Neural progenitor cell (in vitro differentiated cells): ENCODE measurements at places on chromosomes 11 and 22. TPM values are rescaled to one million over a fixed set of nuclear protein-coding genes. Genes with fewer than 3 reads are reported as not detected.

- H3K36me3 ChIP-seq = no peaks in the 10 kb centered on the region
- H3K4me3 ChIP-seq = peak overlapping the region; percentile 83
- peaks cover 86% of the 10 kb centered on the region for H3K27me3 ChIP-seq
- no peak overlapping the region for H3K27ac ChIP-seq
- DNase-seq = peak; percentile 63
These were observed 845 bp downstream of the MPPED2 start for GRCh38 chr11:30585125-30585891.

GRCh38 chr22:29689880-29690213, 30.0 kb upstream of the CABP7 start:
- H3K36me3 ChIP-seq = no peaks in the 10 kb centered on the region
- no peak overlapping the region for H3K27ac ChIP-seq
- peaks cover 49% of the 10 kb centered on the region for H3K4me1 ChIP-seq
- peak; percentile 84 for DNase-seq

DNA sequence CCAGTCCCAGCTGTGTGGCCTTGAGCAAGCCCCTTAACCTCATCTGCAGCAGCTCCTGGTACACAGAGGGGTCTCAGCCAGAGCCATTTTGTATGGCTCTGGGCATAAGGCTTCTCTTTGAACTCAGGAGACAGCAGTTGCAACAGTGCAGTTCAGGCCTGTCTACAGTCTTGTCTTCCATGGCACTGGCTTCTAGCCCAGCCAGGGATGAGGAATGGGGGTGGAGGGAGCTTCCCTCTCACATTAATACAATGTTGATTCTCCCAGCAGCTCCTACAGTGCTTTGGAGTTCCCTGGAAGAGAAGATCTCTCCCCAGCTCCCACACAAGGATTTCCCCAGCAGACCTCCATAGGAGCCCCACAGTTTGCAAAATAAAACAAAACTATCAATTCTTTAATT, 350.2 kb downstream of the BUD13 start:
- DNase-seq = no peak
- H3K36me3 ChIP-seq = no peaks in the 10 kb centered on the region
- H3K4me3 ChIP-seq = no peak overlapping the region
- peaks cover 11% of the 10 kb centered on the region for H3K4me1 ChIP-seq
- no peak overlapping the region for H3K27ac ChIP-seq

- H3K36me3 ChIP-seq = no peaks in the 10 kb centered on the region
- no peak overlapping the region for H3K27ac ChIP-seq
- H3K27me3 ChIP-seq = no peaks in the 10 kb centered on the region
- H3K4me1 ChIP-seq = peaks cover 22% of the 10 kb centered on the region
These were observed 11.0 kb upstream of the PTPRJ start for GRCh38 chr11:47969401-47969800.

Gene GCAT
- 21.2 and 25.1 TPM in 2 replicates for total RNA-seq

DNA sequence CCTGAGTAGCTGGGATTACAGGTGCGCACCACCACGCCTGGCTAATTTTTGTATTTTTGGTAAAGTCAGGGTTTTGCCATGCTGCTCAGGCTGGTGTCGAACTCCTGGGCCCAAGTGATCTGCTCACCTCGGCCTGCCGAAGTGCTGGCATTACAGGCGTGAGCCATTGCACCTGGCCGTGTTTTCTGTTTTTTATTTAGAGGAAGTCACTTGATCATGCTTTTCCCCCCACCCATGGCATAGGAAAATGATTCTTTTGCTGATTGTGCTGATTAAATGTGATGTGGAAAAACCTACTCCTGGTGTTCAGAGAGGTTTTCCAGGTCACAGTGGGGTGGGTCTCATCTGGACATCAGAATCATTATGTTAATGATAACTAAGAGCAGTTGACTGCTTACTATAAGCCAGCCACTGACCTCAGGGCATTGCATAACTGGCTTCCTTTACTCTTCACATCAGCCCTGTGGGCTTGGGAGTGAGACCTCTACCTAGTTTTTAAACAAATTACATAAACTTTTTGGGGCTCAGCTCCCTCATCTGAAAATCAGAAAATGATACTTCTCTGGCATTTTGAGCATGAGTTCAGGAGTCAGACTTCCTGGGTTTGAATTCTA, 71.0 kb downstream of the PTPRJ start:
- no peak for DNase-seq
- peaks cover 28% of the 10 kb centered on the region for H3K4me1 ChIP-seq
- H3K27me3 ChIP-seq = no peaks in the 10 kb centered on the region
- H3K36me3 ChIP-seq = no peaks in the 10 kb centered on the region
- H3K4me3 ChIP-seq = no peak overlapping the region

DNA sequence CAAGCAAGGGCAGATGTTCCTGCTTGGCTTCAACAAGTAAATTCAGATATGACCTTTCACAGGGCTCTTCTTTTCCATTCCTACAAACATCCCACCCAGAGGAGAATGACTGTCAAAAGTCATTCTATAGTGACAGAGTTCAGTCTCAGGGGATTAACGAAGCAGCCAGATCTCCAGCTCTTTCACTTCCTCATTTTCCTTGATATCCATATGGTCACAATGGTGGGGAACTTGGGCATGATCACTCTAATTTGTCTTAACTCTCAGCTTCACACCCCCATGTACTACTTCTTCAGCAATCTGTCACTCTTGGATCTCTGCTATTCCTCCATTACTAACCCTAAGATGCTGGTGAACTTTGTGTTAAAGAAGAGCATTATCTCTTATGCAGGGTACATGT, 15.0 kb upstream of the OR8B8 start:
- no peaks in the 10 kb centered on the region for H3K27me3 ChIP-seq
- no peak for DNase-seq
- no peak overlapping the region for H3K4me3 ChIP-seq
- no peaks in the 10 kb centered on the region for H3K36me3 ChIP-seq
- no peak overlapping the region for H3K27ac ChIP-seq

Gene LMNTD2
- 1.1 and 2.5 TPM in 2 replicates for total RNA-seq

DNA sequence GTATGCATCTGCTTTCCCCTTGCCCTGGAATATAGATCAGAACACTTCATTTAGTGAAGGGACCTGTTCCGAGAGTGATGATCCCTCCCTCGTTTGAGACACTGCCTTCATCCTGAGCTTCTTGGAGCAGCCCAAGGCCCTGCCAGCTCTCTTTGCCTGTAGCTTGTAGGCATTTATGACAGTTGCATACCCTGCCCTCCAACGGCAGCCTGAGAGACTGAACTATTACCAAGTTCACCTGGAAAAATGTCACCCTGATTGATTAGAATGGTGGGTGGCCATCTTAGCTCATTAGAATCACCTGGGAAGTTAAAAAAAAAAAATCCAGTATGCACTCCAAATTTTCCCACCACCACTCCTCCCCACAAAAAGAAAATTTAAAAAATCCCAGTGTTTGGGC, 1.5 kb downstream of the MICAL3 start:
- H3K4me1 ChIP-seq = peaks cover 7% of the 10 kb centered on the region
- no peak overlapping the region for H3K4me3 ChIP-seq
- peaks cover 71% of the 10 kb centered on the region for H3K27me3 ChIP-seq
- H3K27ac ChIP-seq = no peak overlapping the region
- no peak for DNase-seq
